ENCODE measurements at places on chromosomes 6 and 20.
A peak's percentile ranks its signal among the peaks of the same experiment; 100 is the strongest.

DNA sequence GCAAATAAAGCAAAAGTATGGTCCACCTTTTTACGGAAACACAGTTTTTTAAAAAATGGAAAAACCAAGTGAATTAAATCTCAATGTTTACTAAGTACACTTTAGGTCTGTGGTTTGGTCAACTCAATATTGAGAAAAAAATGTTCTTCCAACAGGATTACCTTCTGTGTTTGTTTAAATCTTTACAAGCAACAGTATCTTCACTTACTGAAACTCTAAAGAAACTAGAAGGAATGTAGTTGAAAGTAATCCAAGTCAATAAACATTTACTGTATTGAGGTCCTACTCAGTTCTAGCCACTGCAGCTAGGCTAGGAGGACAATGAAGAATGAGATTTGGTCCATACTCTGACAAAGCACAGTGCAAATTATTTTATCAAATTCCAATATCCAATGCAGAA, 80.1 kb downstream of the ASCC3 start:
- DNase-seq = no peak

GRCh38 chr6:47446669-47447330, 30.8 kb upstream of the CD2AP start:
- DNase-seq = no peak

GRCh38 chr6:14660806-14661579, 543.4 kb downstream of the CD83 start:
- DNase-seq = peak; percentile 12

DNA sequence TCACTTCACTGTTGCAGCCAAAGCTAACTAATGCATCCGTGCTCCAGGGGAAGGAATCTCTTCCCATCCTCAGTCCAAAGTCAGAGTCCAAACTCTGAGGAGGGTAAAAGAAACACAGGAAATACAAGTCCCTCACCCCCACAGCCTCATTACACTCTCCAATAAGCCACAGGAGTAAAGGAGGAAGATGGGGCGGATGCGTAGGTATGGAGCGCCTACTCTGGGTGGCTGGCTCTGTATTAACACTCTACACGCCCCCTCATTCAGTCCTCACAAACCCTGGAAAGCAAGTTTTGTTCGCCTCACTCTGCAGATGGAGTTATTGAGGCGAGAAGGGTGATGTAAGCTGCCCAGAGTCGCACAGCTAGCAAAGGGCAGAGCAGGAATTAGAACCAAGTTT, 242.9 kb downstream of the NRN1 start:
- no peak for DNase-seq

DNA sequence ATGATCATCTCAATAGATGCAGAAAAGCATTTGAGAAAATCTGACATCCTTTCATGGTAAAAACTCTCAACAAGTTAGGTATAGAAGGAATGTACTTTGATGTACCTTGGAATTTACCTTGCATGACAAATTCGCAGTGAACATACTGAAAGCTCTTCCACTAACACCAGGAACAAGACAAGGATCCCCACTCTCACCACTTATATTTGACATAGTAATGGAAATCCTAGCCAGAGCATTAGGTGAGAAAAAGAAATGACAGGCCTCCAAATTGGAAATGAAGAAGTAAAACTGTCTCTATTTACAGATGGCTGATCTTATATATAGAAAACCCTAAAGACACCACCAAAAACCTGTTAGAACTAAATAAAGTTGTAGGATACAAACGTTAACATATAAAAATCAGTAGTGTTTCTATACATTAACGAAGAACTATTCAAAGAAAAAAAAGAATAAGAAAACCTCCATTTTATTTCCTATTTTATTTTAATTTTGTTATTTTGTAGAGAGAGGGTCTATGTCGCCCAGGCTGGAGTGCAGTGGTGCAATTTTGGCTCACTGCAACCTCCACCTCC, 26.9 kb downstream of the PCNA start:
- DNase-seq = no peak

- DNase-seq = no peak
Observed at GRCh38 chr20:50926530-50926929, 4.7 kb downstream of the ADNP start.

GRCh38 chr6:169289257-169289618, 35.6 kb upstream of the THBS2 start:
- DNase-seq = no peak

- no peak for DNase-seq
Observed at GRCh38 chr6:147855803-147856482, 347.5 kb downstream of the SAMD5 start.

DNA sequence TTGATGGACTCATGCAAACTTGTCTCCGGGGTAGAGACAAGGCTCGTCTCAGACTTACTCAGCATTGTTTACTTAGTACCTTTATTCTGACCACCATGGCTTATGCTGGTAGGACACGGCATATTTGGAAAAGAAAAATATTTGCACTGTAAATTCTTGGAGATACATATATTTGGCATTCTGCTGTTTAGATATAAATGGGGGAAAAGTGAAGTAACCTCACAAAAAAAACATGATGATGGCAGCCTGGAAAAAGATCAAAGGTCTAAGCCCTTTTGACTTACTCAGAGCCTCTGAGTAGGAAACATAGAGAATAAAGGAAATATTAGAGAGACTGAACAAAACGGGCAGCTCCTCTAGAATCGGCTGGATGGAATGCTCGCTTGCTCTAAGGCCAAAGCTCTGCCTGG, 32.5 kb downstream of the PDE10A start:
- no peak for DNase-seq

Measured in stimulated activated CD8-positive, alpha-beta memory T cell treated with anti-CD3 and anti-CD28 coated beads, Interleukin-7, amount 100 ng/mL, for 1 hour (primary cell).